GM23248 (cell line): ENCODE measurements at places on chromosomes 1 and 21.

DNA sequence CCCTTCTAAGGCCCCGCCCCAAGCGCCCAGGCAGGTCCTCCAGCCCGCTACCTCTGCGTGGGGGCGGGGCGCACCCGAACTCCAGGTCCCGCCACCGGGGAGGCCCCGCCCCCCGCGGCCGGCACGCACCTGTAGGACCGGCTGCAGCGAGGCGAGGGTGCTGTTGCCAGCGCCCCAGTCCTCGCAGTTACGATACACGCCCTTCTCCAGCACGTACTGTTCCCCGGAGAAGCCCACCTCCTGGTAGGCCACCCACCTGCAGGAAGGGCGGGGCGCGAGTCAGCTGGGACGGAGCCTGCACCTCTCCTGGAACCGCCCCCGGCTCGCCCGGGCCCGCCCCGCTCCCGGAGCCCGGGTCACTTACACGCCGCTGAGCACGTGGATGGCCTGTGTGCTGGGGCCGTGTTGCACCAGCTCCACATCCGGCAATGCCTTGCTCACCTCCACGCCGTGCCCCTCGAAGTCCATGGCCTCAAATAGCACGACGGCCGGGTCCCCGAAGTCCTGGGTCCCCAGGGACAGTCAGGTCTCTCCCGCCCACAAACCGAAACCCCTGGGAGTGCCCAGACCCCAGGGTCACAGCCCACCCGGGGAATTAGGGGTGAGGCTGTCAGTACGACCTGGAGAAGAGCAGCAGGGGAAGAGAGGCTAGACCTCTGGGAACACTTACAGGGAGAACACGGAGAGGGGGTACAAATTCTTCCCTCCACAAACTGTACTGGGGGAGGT lies 17.3 kb downstream of the CRYBG2 start:
- DNase-seq = peak; percentile 45

GRCh38 chr1:6960291-6960811 lies 175.1 kb downstream of the CAMTA1 start:
- DNase-seq = peak; percentile 77

- DNase-seq = no peak
Measured at GRCh38 chr1:181583598-181583997, 100.3 kb downstream of the CACNA1E start.

GRCh38 chr1:218671573-218671972 lies 326.4 kb downstream of the TGFB2 start:
- no peak for DNase-seq

DNA sequence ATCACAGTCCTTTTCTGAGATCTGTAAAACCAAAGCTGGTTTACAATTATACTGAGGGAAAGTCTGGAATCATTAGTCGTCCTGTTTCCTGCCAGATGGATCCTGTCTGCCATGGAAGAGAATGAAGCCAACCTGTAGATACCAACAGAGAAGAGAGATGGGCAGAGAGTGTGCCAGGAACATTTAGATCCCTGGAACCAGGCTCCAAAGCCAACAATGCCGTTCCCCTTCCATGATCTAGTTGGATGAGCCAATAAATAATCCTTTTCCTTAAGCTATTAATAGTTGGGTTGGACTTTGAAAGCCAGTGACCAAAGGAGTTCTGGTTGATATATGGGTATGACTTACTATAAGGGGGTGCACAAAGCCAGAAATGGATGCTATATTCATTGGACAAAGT lies 15.0 kb downstream of the CAPN8 start:
- no peak for DNase-seq

GRCh38 chr1:225418059-225418458 lies 9.8 kb downstream of the LBR start:
- no peak for DNase-seq

- no peak for DNase-seq
Measured at GRCh38 chr1:180435566-180435965, 66.8 kb downstream of the ACBD6 start.

DNA sequence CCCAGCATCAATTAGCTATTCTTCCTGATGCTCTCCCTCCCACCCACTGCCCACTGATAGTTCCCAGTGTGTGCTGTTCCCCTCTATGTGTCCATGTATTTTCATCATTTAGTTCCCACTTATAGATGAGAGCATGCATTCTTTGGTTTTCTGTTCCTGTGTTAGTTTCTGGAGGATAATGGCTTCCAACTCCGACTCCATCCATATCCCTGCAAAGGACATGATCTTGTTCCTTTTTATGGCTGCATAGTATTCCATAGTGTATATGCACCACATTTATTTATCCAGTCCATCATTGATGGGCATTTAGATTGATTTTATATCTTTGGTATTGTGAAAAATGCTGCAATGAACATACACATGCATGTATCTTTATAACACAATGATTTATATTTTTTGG lies 30.2 kb downstream of the DISC1 start:
- DNase-seq = no peak

DNA sequence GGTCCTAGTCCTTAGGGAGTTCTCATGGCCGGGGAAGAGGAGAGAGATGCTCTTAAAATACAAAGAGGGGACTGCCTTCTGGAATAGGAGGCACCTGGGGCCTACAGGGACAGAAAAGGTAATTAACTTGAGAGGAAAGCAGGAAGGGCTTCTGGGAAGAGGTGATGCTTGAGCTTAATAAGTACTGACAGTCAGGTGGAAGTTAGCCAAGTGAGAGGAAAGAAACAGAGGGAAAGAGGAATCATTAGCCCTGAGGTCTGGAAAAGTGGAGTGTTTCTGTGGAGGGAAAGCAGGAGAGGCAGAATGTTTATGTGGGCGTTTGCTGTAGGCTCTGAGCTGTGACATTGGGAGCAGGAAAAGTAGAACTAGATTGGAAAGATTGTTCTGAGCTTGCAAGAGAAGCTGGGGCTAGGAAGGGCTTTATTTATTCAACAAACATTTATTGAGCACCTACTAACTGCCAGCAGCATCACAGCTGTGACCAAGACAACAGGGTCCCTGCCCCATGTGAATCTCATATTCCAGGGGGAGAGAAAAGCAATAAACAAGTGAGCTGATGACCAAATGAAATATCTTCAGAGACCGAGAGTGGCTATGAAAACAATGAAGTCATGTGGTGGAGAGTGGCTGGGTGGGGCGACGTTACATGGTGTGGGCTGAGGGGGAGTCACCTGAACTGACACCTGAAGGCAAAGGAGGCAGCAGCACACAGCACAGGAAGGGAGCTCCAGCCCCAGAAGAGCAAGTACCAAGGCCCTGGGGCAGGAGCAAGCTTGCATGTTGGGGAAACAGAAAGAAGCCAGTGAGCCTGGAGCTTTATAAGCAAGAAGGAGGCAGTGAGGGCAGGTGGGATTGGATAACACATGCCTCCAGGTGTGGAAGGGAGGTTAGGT lies 4.4 kb upstream of the FNDC5 start:
- no peak for DNase-seq

- DNase-seq = no peak
Measured at GRCh38 chr21:43909741-43910400, 44.8 kb downstream of the AGPAT3 start.

DNA sequence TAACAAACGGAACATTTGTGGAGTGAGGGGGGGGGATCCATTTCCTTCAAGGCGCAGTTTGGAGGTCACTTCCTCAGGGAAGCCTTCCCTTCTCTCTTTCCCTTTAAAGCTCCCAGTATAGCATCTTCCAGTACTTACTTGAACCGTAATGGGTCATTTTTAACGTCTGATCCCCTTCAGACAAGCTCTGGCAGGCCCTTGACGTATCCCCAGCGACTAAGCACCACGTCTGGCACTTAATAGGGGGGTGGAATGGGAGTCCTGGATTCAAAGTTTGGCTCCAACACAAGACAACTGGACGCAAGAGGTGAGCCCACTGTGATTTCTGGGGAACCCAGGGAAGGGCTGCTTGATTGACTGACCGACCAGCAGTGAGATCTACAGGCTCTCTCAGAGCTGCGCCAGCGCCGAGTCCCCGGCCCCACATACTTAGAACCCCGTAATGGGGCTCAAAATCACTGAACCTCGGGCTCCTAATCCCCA lies 441 bp downstream of the YARS1 start:
- DNase-seq = peak; percentile 66

DNA sequence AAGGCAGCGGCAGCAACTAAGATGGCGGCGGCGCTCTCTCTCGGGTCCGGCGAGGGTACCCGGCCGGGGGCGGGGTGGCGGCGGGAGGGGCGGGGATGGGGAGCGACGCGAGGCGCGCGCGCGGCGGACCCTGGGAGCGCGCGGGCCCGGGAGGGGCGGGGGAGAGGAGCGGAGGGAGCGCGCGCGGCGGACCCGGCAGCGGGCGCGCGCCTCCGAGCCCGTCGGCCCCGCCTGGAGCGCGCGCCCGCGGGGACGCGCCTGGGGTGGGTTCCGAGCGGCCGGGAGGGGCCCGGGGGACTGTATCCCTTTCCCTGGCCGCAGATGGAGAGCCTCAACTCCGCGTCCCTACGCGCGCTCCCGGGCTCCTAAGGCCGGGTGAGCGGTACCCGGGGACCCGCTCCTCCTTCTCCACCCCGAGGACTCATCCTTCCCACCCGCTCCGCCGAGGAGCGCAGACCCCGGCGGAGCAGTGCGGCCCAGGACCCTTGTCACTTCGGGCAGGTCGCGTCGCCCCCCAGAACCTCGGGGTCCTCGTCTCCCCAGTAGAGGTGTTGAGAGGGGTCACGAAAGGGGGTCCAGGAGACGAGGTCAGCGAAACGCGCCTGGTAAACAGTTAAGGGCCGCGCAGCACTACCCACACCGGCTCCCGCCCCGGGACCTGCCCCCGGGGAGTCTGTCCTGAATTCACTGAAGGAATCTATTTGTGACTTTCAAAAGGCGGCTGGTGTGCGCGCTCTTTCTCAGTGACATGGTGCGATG lies at the start of gene CLSTN1:
Gene CLSTN1 (minus strand): TSS at position 23 of the 759 bp plus-strand sequence. CDS start 232 bp downstream, outside the sequence.
- peak; percentile 94 for DNase-seq

GRCh38 chr21:45543371-45543709 lies 1.1 kb upstream of the SLC19A1 start:
- DNase-seq = no peak

GRCh38 chr1:221612047-221612777 lies 129.7 kb downstream of the DUSP10 start:
- DNase-seq = peak; percentile 93

DNA sequence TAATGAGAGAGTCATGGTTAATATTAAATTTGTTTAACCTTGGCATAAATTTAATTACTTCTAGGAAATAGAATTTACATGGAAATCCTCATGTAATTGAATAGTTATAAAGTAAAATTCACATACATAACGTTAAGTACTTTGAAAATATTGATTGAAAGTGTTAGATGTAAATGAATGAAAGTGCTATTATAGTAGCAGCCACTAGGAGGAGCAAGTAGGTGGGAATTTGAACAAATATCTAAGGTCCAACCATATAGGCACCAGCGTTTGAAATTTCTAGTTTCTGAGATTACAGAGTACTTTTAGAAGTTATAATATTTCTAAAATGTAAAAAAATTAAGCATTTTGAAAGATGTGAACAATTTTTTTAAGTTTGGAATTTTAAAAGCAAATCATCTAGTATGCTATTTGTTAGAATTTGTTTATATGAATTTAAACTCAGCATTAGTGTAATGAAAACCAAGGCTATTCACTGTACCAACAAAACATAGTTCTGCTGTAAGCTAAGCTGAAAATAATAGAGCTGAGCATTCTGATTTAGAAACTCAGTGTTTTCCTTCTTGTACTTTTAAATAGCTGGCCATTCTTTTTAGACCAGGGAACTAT lies 3.3 kb downstream of the B3GALT2 start:
- peak; percentile 69 for DNase-seq

DNA sequence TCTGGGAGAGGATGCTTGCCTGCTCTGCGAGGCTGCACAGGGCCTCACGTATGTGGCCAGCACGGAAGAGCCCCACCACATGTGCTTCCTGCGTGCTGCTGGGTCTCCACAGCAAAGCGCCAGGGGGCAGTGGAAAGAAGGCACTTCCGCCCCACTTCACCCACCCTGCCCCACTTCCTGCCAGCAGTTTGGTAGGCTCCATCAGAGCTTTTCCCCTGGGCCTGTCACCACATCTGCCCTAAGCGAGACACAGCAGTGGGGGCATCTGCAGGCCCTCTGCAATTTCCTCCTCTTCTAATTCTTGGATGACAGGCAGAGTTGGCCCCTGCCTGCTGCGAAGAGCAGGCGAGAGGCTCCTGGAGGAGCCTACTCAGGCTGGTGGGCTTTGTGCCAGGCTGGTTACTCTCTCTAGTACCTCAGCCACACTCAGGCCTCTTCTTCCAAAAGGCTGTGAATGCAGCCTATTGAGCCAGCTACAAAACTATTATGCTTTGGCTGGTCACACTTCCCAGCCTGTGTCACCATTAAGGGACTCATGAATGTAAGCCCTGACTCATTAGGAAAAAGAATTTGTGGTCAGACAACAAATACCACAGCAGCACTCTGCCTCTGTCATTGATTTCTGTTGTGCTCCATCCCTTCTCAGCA lies 25.0 kb downstream of the CD244 start:
- DNase-seq = peak; percentile 67

- DNase-seq = no peak
Measured at GRCh38 chr1:111471012-111471411, 2.8 kb upstream of the C1orf162 start.

GRCh38 chr1:233442026-233442780 lies 114.7 kb downstream of the MAP3K21 start:
- peak; percentile 11 for DNase-seq

- peak; percentile 44 for DNase-seq
Measured at GRCh38 chr1:26288311-26288941, 8.5 kb downstream of the SH3BGRL3 start.

DNA sequence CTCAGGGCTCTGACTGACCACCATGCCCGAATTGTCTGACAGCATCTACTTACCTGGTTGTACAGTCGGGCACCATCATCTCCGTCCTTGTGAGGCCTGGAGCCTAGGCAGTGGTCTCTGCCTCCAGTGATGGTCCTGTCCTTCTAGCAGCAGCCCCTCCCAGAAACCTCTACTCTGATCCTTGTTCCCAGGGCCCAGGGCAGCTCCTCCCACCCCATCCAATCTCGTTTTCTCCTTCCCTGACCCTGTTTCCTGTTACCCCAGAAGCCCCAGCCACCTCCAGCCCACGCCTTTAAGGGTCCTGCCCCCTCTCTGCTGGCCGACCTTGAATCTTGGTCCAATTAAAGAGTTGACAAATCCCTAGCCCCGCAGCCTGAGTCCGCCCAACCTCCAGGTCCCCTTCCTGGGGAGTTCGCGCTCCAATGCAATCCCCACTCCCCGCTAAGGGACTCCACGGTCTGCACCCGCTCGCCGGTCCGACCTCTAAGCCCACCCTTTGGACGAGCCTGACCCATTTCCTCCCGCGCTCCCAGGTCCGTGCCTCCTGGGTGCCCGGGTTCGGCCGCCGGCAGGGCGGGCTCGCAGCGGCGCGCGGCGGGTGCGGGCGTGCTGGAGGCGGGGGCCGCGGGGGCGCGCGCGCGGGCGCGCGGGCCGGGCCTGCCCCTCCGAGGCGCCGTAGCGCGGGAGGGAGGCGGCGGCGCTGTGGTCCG lies at the start of gene B4GALT2:
Gene B4GALT2 (plus strand): TSS at position 660 of the 710 bp plus-strand sequence. CDS start 1,951 bp downstream, outside the sequence.
- DNase-seq = peak; percentile 78
